ENCODE measurements at places on chromosomes 12 and 14. TPM values are rescaled to one million over a fixed set of nuclear protein-coding genes. Genes with fewer than 3 reads are reported as not detected.

DNA sequence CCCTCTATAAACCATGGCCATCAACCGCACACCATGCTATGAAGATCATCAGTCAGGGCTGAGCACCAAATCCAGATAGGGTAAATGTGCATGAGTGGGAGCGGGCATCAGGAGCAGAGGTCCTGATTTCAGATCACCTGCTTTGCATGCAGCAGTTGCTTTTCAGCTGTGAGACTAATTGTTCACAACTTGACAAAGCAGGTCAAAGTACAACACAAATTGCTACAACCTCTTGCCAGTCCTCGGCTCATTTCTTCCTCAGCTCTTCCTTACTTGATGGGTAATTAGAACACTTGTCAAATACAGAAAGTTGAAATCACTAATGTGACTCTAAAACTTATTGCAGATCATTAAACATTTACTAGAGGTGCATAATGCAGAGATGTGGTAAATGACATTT lies 171.6 kb downstream of the PPM1H start:
- DNase-seq: no peak

DNA sequence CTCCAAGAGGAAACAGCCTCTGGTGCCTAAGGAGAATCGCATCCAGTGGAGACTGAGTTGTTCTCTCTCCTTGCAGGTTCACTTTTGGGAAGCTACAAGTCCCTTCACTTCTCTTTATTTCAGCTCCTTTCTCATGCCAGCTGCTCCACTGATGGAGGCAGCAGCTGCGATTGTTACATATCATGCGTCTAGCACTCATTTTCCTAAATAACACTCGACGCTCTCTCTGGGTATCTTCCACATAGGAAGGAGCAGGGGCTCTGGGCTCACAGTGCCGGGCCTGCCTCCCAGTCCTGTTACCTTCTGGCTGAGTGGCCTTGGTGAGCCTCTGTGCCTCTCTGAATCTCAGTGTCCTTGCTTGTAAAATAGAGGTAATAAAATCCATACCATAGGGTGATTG lies 162.6 kb upstream of the HIF1A start:
- DNase-seq: no peak

- DNase-seq: no peak
Measured at GRCh38 chr14:23104591-23105347, at the start of gene CIROP. Gene CIROP (minus strand): TSS chr14:23104989. CDS start chr14:23104920, 69 bp downstream.

DNA sequence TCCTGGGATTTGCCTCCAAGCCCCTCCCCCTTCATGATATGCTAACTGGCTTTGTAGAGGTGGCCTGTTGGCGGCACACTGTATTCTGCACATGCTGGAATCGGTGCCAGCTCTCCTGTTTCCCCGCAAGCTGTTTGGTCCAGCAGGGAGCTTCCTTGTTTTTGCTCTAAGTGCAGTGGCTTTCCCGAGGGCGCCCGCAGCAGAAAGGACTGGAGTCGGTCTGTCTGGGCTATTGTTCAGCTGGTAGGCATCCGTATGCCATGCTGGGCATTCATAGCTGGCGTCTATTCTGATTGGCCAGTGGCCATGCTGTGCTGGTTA lies 88.9 kb upstream of the MED13L start:
- DNase-seq: no peak

DNA sequence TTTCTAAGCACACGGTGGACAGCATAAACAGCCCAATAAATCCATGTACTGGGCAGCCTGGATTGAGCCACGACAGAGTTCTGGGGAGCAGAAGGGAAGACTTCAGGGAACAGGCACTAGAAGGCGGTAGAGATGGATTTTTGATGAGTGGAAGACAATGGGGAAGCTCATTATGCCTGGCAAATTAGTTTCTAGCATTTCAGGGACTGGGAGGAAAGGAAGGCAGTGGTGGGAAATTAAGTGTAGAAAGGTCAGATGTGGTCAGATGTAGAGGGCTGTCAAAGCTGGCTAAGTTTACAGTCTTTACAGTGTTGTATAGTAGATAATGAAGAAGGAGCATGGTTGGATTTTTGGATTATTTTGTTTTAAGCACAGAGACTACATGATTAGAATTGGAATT lies 9.2 kb downstream of the EGLN3 start:
- DNase-seq: no peak

DNA sequence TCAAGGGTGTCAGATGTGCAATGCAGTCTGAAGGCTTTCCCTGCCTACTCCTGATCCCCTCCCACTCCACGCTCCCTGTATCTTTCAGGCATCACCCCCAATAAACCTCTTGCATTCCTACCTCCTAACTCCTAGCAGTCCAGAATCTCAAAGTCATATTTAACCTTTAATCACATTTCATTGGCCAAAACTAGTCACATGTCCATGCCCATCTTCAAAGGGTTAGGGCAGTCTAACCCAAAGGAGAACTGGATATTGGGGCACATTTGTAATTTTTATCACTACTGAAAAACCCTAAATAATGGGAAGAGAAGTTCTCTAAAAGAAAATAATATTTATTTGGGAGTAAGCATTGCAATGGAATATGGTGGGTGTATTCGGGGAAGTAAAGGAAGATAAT lies 5.4 kb upstream of the C12orf75 start:
- no peak for DNase-seq

GRCh38 chr12:124769881-124770512 lies 93.7 kb downstream of the SCARB1 start:
- DNase-seq: no peak

GRCh38 chr14:101948666-101949216 lies 15.6 kb upstream of the DYNC1H1 start:
- DNase-seq: peak; percentile 83

DNA sequence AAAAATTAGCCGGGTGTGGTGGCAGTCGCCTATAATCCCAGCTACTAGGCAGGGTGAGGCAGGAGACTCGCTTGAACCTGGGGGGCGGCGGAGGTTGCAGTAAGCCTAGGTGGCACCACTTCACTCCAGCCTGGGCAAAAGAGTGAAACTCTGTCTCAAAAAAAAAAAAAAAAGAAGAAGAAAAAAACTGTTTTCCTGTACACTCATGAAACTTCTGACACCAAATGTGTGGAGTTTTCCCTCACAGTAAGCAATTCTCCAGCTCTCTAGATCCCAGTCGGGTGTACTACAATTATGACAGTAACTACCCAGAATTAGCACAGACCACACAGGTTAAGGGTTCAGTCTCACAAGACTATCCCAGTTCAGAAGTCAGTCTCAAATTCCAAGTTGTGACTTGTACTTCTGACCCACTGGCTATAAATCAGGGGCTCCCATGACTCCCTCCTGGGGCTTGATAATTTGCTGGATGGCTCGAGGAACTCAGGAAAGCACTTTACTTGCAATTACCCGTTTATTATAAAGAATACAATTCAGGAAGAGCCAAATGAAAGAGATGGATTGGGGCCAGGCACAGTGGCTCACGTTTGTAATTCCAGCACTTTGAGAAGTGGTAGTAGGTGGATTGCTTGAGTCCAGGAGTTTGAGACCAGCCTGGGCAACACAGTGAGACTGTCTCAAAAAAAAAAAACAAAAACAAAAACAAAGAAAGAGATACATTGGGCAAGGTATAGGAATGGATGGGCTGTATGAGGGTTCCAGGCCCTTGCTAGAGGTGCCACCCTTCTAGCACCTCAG lies 12.4 kb upstream of the ARF6 start:
- DNase-seq: no peak

The STAB2 gene
- total RNA-seq: 1.2 TPM

The IL23A gene
- not detected for total RNA-seq

Measured in posterior vena cava (tissue), 2 donors.